ENCODE measurements at places on chromosomes 12 and 14. TPM values are rescaled to one million over a fixed set of nuclear protein-coding genes. Genes with fewer than 3 reads are reported as not detected.

CACNA2D4 gene
- not detected for total RNA-seq

ADCY6 gene
- 28.1 TPM for total RNA-seq

TCL1B gene
- total RNA-seq = not detected

FAM161B gene
- 1.1 TPM for total RNA-seq

TSPAN19 gene
- 0.69 TPM for total RNA-seq

ARPC3 gene
- 355 TPM for total RNA-seq

ADAMTS20 gene
- total RNA-seq = 0.24 TPM

GPD1 gene
- 0.27 TPM for total RNA-seq

KRT3 gene
- total RNA-seq = not detected

DCN gene
- 30.7 TPM for total RNA-seq

NPFF gene
- not detected for total RNA-seq

PIWIL1 gene
- total RNA-seq = not detected

C1RL gene
- total RNA-seq = 3.8 TPM

PDZRN4 gene
- not detected for total RNA-seq

OTUB2 gene
- 4.4 TPM for total RNA-seq

SOCS2 gene
- 21.0 TPM for total RNA-seq

KRT85 gene
- total RNA-seq = not detected

TMTC3 gene
- total RNA-seq = 22.6 TPM

ANO4 gene
- 30.6 TPM for total RNA-seq

GIT2 gene
- 32.8 TPM for total RNA-seq

AP5M1 gene
- 24.9 TPM for total RNA-seq

THTPA gene
- 9.5 TPM for total RNA-seq

VWF gene
- 0.37 TPM for total RNA-seq

UBR7 gene
- 36.6 TPM for total RNA-seq

KRT6A gene
- not detected for total RNA-seq

PRKCH gene
- 58.6 TPM for total RNA-seq

IL26 gene
- total RNA-seq = not detected

PSMB11 gene
- not detected for total RNA-seq

CACNA1C gene
- 0.05 TPM for total RNA-seq

EFCAB11 gene
- 6.1 TPM for total RNA-seq

YEATS4 gene
- 49.4 TPM for total RNA-seq

GRIP1 gene
- 2.1 TPM for total RNA-seq

CLBA1 gene
- total RNA-seq = 11.8 TPM

KERA gene
- total RNA-seq = not detected

DDX23 gene
- total RNA-seq = 86.4 TPM

CTSG gene
- total RNA-seq = not detected

FOXN4 gene
- not detected for total RNA-seq

PRICKLE1 gene
- 4.4 TPM for total RNA-seq
